ENCODE measurements at places on chromosomes 1 and 21.

DNA sequence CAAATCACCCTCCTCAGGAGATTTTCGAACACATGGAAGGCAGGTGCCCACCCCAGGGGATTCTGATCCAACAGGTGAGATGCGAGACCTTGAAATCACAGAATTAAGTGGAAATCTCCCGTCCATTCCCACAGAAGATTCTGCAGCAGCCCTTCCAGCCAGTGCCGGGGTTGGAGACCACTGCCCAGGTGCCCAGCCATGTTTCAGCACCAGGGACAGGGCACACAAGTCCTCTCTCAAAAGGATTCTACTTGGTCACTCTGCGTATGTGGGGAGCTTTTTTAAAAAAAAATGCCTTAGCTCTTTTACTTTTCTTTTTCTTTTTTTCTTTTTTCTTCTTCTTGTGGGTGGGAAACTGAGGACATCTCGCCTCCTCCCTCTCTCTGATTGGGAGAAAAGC lies 80.7 kb downstream of the VWA5B1 start:
- no peak for DNase-seq

DNA sequence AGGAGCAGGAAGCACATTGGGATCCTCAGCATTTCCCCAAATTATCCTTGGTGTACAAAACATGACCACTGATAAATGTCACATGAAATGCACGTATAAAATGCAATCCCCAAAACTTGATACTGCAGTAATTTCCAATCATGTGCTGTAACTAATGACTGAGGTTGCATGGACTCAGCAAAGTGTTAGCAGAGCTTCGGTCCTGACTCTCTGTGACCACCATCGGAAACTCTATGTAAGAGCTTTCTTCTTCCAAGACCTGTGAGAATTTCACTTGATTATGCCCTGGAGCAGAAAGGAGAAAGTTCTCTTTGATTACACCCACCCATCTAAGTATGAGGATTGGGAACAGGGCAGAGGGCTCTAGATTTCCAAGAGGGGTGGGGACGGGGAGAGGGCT lies 908 bp downstream of the CD53 start:
- DNase-seq: no peak

- DNase-seq: no peak
These were observed 327.5 kb upstream of the LYPLAL1 start for GRCh38 chr1:218846181-218846580.

DNA sequence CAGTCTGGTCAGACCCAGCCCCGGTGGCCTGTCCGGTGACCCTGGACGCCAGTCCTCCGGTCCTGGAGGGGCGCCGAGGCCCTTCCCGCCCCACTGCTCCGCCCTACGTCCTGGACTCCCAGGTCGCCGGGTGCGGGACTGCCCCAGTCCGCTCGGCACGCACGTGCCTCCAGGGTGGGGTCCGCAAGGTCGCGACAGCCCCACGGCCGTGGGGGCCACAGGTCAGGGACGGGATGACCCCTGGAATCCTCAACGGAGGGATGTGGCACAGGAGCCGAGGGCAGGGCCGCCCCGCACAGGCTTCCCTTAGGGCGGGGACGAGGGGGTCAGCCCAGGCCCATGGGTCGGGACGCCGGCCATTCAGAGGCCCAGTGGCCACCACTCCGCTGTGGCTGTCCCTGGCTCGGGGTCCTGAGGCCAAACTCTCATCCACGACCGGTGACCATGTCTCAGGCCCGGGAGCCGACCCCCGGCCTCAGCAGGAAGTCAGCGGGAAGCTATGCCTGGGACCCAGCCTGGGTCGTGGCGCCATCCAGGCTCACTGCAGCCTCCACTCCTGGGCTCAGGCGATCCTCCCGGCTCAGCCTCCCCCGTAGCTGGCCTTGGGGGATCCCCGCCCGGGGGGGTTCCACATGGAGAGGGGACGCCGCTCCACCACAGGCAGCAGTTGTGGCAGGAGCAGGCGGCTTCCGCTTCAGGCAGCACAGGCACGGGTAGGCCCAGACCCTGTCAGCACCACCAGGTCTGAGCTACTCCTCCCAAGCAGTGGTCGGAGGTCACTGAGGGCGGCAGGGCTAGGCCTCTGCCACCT lies 599 bp upstream of the TMEM240 start:
- no peak for DNase-seq

GRCh38 chr1:178819123-178819522 lies 51.8 kb downstream of the ANGPTL1 start:
- DNase-seq: no peak

DNA sequence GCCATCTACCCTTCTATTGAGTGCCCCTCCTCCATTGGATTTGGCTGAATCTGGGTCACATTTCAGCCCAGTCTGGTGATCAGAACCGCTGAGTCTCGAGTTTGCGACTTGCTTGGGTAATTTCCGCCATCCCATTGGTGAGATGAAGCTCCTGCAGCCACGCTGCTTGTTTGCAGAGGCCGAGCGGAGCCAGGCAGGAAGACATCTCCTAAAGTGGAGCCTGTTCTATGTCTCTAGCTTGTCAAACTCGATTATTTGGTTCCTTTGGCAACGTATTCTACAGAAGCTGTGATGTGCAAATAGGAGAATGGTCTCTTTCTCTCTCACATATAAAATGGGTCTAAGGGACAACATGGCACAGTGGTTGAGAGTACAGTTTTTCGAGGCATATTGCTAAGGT lies 206.8 kb upstream of the PLXNA2 start:
- DNase-seq: no peak

- DNase-seq: no peak
These were observed 44.3 kb upstream of the COL24A1 start for GRCh38 chr1:86200901-86201300.

DNA sequence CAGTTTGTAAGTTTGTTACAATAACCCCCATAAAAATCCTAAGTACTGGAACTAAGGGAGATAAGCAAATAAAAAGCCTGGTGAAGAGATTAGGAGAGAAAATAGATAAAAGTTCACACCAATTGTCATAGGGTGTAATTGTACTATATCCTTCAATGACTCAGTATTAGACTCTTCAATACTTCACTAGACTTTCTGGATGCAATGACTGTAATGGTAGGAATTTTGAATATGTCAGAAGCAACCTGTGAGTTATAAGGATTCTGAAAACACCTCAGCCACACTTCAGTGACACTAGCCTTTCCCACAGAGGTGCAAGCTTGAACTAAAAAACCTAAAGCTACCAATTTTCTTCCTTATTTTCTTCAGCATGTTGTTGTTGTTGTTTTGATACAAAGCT lies 147.9 kb downstream of the PTGER3 start:
- DNase-seq: no peak

- peak; percentile 67 for DNase-seq
These were observed 2.1 kb upstream of the EFNA1 start for GRCh38 chr1:155125511-155125945.

GRCh38 chr21:35840949-35841348 lies 219.4 kb downstream of the SETD4 start:
- no peak for DNase-seq

DNA sequence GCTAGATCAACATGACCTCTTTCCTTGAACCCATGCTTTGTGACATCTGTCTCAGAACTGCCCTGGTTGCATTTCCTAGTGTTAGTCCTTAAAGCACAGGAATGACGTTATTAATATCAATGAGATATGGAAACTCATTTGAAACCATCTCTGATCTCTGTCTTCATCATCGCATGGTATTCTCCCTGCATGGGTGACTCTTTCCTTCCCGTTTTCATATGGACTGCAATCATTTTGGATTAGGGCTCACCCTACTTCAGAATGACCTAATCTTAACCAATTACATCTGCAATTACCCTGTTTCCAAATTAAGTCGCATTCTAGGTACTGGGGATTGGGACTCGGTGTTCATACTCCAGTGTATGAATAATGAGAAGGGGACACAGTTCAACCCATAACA lies 41.7 kb upstream of the DISC1 start:
- DNase-seq: no peak

- DNase-seq: no peak
These were observed 18.4 kb upstream of the CD101 start for GRCh38 chr1:116983112-116983511.

DNA sequence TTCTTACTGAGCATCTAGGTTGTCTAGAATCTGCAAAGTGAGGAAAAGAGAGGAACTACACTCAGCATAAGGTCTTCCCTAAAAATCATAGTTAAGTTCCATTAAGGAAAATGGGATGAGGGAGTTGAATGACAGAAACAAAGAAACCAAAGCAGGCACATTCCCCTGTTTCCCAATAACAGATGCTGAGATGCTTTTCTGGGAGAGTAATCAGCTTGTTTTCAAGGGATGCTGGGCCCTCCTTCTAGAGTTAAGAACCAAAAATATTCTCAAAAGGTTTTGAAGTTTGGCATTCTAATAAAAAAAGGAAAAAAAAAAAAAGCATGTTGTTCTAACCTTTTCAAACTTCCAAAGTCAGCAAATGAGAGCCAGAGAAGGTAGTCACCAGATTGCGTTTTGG lies 105.2 kb upstream of the ZNF648 start:
- DNase-seq: no peak

- DNase-seq: no peak
These were observed 30.3 kb downstream of the GLIS1 start for GRCh38 chr1:53708687-53709086.

GRCh38 chr1:242824435-242824834 lies 299.9 kb upstream of the PLD5 start:
- DNase-seq: no peak

GRCh38 chr1:157437296-157437695 lies 115.0 kb downstream of the FCRL5 start:
- no peak for DNase-seq

DNA sequence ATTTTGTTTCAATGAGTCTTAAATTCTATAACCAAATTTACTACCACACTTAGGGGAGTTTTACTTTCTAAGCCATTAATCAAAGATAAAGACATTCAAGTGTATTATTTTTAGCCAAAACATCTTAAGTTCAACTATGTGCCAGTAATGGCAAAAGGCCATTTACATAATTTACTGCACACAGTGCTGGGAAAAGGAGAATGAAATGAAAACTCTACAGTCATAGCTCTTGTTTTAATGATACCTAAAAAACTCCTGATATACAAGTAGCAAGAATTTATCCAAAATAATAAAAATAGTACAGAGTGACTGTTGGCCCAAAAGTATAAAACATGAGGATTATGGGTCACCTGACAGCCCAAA lies 42.4 kb upstream of the C1orf198 start:
- no peak for DNase-seq

GRCh38 chr1:28197682-28198415 lies 21.4 kb upstream of the PTAFR start:
- no peak for DNase-seq

DNA sequence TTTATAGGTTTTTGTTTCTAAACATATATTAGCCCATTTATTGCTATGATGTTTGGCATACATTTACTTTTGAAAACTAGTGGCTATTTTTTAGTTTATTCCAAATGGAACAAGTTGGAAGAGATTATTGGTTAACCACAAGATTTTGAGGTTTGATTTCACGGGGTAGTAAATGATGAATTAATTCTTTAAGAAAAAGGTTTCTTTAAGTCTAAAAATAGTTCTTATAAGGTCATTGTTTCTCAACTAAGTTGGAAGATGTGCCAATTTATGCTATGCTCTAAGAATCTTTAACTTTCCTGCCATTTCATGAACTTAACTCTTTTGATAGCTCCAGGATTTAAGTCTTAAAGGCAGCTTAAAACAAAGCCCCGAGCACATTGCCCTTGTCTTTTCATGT lies 183.8 kb downstream of the LMO4 start:
- DNase-seq: no peak

GRCh38 chr1:12343823-12344487 lies 114.1 kb downstream of the VPS13D start:
- no peak for DNase-seq

- DNase-seq: no peak
These were observed 373.1 kb upstream of the USP24 start for GRCh38 chr1:55588309-55588708.

- peak; percentile 96 for DNase-seq
These were observed at the start of gene CDC42SE1 for GRCh38 chr1:151059109-151060006. Gene CDC42SE1 (minus strand): TSS chr1:151059622. CDS start chr1:151055730, 3,892 bp downstream.

DNA sequence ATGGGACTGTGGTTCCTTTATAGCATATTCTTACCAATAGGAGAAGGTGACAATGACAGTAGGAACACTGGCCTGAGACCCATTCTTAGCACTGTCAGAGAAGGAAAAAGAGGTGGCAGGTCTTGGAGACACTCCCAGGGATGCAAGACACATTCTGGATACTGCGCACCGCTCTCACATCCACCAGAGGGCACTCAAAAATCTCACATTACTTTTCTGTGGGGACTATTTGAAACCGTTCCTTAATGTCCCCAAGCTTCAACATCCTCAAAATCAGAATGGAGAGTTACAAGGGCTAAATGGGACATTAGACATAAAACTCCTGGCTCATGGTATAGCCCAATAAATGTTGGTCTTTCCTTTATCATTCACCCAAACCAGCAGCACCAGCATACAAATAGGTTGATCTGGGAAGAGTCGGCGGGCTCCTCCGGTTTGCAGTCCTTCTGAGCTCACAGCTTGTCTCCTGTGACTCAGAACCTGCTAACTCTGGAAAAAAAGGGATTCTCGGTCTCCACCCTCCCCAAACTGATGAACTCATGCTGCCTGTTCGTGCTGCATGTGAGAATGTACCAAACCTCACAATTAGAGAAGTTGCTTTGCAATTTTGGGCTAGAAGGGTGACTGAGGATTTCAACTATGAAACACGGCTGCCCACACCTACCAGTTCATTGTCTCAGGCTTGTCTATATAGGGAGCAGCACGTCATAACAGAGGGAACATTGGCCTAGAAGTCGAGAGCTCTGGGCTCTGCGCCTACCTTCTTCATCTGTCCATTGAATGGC lies 40.2 kb downstream of the IL12RB2 start:
- no peak for DNase-seq

GRCh38 chr1:33635336-33636012 lies 163.0 kb downstream of the ZSCAN20 start:
- peak; percentile 28 for DNase-seq

- DNase-seq: no peak
These were observed 71.4 kb upstream of the CLDN14 start for GRCh38 chr21:36551321-36551720.

GRCh38 chr1:109391157-109391556 lies 6.6 kb downstream of the SORT1 start:
- no peak for DNase-seq

DNA sequence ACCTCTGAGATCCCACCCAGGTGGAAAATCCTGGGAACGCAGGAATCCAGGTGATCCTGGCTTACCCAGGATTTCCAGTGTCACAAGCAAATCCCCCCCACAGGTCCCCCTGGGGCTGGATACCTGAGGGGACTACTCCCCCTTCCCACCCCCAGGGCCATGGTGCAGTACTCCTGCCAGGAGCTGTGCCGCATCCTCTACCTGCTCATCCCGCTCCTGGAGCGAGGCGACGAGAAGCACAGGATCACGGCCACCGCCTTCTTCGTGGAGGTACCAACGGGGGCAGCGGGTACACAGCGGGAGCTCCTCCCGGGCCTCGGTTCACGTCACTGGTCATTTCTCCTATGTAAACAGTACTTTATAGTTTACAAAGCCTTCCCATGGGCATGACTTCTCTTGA lies 20.4 kb upstream of the TTC4 start:
- no peak for DNase-seq
